ENCODE measurements at places on chromosomes 6 and 20.

DNA sequence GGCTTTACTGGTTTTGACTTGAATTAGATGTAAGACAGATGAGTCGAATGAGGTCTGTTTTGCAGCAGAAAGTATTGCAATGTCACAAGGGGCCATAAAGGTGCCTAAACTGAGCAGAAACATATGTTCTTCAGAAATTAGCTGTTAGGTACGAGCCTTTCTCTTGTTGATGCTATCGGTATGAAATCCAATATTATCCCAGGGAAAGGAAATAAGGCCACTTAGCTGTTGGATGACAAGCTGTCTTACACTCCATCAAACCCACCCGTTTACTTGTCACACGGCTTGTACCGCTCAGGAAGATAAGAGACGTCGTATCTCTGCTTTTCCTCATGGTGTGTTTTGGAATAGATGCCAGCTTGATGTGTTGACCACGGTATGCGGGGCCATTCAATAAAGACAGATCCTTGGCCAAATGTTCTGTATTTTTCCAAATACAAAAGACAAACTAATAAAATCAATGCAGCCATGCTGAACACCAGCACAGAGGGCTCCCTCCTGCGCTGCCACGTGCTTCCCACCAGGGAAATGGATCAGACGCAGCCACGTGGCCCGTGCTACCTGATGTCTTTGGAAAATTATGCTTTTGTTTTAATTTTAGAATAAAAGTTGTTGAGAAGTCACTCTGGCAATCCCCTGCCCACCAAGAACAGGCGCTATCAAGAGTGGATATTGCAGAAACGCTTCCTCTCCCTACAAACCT lies 255.9 kb upstream of the SULF2 start:
- DNase-seq, result no peak

DNA sequence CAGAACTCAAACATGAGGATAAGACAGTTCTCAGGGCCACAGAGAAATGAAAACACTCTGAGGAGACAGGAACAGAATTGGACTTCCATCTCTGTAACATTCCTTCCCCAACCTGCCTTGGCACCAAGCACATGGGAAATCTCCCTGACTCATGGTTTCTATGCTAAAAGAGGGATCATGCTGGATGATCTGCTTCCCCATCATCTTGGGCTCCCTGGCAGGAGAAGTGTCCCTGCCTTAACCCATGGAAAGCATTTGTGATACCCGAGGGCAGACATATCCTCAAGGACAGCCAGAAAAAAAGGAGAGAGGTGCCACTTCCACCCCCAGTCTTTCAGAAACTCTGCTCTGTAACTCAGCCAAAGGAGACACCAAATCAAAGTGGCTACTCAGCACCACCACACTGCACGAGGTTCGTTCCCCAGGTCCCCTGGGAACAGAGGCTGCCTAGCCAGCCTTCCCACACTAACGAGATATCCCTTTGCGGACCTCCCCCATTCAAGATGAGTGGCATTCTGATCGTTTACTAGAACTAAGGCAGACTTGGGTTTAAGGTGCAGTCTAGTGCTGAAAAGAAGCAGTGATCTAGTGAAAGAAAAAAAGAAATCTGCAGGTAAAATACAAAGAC lies 34.8 kb downstream of the BLOC1S5 start:
- peak; percentile 34 for DNase-seq

GRCh38 chr20:51665543-51666118 lies 102.6 kb downstream of the ATP9A start:
- no peak for DNase-seq

DNA sequence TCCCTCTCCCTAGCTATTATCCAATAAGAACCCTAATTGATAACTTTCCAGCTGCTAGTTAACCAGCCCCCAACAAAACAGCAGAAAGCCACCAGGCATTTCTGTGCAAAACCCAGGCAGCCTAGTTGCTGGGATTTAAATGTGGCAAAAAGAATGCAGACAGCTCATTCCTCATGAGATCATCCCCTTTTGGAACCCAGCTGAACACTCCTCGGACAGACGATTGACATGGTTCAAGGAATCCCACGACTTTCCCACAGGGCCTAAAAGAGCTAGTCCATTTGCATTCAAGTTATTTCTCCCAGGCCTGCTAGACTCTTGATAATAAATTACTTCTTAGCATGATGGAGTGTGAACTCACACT lies 24.0 kb downstream of the JAG1 start:
- DNase-seq, result no peak

GRCh38 chr6:38572186-38572813 lies 67.4 kb downstream of the BTBD9 start:
- DNase-seq, result no peak

DNA sequence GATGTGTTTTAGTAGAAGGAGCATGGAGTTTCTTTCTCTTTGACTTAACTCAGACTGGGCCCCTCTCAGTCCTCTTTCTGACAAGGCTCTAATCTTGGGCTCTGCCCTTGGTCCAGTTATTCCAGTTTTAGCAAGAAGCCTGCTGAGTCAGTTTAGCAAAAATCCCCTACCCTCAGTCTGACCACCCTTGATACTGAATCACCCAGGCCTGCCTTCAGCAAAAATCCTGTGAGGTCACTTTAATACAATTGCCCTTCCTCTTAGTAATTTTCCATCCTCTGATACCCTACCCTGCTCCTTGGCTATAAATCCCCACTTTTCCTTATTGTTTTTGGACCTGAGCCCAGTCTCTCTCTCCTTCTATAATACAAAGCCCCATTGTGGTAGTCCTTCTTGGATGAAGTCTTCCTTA lies 326.7 kb upstream of the NOX3 start:
- peak; percentile 93 for DNase-seq

DNA sequence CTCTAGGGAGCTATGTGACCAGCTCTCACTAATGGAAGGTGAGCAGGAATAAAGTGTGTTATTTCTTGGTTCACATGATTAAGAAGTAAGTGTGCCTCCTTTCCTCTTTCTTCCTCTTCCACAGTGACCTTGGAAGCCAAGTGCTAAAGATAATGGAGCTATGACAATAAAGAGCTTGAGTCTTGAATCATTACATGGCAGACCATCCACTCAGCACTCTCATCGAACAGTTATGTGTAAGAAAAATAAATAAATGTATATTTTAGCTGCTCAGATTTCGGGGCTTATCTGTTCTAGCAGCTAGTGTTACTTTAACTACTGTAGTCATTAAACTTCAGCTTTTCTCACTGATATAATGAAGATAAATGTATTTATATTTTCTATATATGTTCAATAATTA lies 72.9 kb downstream of the HDGFL1 start:
- DNase-seq, result peak; percentile 9

DNA sequence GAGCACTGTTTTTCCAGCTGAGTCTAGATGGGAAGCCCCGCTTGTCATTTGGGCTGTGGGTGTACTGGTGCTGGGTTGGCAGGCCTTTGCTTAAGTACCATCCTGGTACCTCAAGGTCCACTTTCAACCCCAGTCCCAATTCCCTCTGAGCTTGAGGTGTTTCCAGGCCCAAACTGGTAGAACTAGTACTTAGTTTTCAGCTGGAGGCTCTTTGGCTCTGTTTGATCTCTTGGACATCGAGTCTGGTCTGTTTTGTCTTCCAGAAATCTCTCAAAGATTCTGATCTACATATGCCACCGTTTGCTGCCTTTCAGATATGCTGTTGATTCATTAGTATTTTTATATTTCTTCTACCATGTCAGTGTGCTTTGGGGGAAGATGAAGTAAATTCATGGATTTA lies 61.8 kb upstream of the GNRH2 start:
- no peak for DNase-seq

DNA sequence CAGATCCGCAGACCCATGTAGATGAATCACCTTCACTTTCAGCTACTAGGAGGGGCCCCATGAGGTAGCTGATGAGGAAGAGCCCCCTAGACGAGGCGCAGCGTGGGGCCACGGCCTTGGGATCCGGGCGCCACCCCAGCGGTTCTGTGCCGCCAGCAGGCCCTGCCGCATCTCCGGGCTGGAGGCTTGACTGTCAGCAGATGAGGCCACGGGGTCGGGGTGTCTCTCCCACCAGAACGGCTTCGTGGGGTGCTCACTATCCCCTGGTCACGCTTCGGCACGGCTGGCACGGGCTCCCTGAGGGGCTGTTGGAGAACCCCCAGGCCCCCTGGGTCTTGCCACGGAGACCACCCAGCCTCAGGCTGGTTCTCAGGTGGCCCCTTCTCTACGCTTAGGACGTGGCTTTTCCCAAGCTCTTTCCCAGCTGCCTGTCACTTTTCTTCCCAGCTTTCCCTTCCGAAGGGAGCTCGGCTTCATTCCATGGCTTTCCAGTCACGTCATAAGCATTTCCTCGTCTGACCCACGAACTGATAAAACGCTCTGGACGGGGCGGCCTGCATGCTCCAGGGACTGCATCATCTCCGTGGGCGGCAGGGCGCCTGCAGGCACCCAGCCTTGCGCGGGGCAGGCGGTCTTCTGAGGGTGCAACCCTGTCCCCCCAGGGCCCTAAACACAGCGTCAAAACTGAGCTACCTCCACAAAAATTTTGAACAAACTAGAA lies 85.9 kb downstream of the THBS2 start:
- DNase-seq, result peak; percentile 99

GRCh38 chr20:61736751-61737310 lies 328.9 kb downstream of the TAF4 start:
- DNase-seq, result no peak

DNA sequence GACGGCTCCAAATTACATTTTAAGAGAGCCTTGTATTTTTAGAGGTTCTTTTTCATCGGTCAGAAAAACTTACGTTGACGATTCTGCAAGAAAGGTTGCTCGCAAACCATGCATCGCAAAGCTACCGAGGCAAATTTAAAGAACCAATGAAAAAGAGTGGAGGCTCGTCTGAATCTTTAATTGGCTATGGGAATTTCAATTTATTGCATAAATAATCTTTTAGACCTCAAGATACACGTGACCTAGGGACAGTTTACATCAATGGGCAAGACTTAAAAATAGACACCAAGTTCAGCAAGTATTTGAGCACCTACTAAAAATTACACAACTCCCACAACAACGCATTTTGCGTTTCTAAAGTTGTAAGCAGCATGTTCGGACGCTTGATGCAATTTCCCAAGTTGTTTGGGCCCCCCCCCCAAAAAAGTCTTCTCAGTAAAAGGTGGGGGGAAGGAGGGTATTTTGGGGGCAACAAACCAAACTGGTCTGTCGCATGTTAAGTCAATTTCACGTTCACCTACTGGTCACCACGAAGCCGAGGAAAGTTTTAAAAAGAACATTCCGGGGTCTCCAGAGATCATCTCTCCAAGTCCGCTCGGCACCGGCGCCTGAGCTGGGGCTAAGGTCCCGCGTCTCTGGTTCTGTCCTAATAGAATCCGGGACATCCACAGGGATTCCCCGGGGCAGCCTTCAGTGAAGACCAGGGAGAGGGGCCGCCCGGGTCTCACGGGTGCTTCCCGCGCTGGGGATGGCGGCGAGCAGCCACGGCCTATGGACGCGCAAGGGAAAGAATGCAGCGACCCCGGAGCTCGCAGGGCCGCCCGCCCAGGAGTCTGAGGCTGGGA lies 851 bp downstream of the SNX5 start:
- DNase-seq, result peak; percentile 62

GRCh38 chr6:168765752-168766151 lies 324.8 kb downstream of the SMOC2 start:
- no peak for DNase-seq

- DNase-seq, result no peak
These were observed 5.2 kb upstream of the FASTKD5 start for GRCh38 chr20:3164763-3165410.

- DNase-seq, result no peak
These were observed 51.9 kb upstream of the GLP1R start for GRCh38 chr6:38996676-38997075.

DNA sequence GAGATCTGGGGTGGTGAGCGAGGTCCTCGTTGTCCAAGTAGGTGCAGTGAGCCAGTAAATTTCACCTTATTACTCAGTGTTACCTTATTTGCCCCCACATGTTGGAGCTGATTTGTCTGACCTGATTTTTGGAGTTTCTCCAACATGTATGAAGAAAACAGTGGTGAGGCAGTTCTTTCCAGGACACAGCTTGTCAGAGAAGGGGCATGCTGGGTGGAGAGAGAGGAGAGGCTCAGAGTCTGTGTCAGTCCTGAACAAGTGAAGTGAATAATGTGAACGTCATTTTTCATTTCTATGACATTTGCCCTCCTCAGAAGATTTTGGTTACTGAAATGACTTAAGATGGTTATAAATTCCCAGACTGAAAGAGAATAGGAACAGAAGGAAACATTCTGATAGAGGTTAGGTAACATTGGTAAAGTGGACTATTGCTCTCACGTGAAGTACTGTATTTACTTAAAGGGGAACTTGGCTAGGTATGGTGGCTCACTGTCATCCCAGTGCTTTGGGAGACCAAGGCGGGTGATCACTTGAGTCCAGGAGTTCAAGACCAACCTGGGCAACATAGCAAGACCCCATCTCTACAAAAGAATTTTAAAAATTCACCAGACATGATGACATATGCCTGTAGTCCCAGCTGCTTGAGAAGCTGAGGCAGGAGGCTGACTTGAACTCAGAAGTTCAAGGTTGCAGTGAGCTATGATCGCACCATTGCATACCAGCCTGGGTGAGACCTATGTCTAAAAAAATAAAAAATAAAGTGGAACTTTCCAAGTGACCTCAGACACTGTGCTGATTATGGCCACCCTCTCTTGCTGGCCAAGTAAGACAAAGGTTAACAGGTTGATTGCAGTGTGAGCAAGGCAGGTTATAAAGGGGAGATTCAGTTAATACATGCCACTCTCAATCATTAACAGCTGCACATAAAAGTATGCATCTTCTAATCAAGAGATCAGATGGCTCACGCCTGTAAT lies 184.3 kb downstream of the EDN1 start:
- no peak for DNase-seq

GRCh38 chr6:43361269-43361668 lies 8.2 kb downstream of the ZNF318 start:
- no peak for DNase-seq

GRCh38 chr6:37454420-37455140 lies 21.6 kb downstream of the CMTR1 start:
- no peak for DNase-seq

- no peak for DNase-seq
These were observed 19.6 kb downstream of the HLA-A start for GRCh38 chr6:29961966-29962365.

GRCh38 chr6:40390144-40390800 lies 196.9 kb downstream of the LRFN2 start:
- no peak for DNase-seq

DNA sequence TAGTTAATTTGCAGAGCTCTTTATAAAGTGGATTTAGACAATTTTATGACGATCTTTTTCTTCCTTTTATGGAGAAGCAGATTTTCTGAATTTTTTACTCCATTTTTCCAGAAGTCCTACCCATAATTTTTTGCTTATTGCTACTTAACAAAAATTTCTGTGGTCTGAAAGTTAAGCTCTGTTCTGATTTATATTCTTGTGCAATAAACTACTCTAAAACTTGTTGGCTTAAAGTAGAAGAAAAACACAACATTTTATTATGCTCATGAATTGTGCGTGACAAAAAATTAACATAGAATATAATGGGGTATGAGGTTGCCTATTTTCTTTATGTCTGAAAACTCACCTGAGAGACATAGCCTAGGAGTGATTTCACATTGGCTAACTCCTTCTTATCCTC lies 2.6 kb downstream of the DEFB113 start:
- no peak for DNase-seq

- DNase-seq, result no peak
These were observed 83.3 kb downstream of the TAF4 start for GRCh38 chr20:61982191-61982950.

- no peak for DNase-seq
These were observed 71.4 kb upstream of the PCSK2 start for GRCh38 chr20:17155401-17155800.

GRCh38 chr20:32841174-32841573 lies 17.5 kb upstream of the EFCAB8 start:
- no peak for DNase-seq

Data from fibroblast of pulmonary artery (primary cell).